BJ (cell line): ENCODE measurements at places on chromosomes 12 and 14. TPM values are rescaled to one million over a fixed set of nuclear protein-coding genes. Genes with fewer than 3 reads are reported as not detected.

GRCh38 chr12:49554266-49554665 is 13.7 kb downstream of the MCRS1 start:
- no peak for DNase-seq

DNA sequence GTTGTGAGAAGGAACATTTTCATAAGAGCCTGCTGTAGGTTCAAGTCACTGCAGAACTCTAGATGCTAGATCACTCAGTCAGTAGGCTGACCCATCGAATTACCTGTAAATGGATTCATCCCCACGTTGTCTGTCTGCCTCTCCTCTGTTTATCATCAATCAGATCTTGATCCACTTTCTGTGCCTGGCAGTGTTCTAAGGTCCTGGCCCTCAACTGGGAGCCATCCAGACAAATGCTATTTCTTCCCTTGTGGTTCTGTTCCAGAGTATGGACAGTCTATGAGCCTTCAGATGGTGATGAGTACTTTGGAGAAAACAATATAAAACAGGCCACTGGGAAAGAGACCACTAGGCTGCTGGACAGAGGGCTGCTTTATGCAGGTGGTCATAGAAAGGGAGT is 699.4 kb upstream of the TMEM132C start:
- no peak for DNase-seq

DNA sequence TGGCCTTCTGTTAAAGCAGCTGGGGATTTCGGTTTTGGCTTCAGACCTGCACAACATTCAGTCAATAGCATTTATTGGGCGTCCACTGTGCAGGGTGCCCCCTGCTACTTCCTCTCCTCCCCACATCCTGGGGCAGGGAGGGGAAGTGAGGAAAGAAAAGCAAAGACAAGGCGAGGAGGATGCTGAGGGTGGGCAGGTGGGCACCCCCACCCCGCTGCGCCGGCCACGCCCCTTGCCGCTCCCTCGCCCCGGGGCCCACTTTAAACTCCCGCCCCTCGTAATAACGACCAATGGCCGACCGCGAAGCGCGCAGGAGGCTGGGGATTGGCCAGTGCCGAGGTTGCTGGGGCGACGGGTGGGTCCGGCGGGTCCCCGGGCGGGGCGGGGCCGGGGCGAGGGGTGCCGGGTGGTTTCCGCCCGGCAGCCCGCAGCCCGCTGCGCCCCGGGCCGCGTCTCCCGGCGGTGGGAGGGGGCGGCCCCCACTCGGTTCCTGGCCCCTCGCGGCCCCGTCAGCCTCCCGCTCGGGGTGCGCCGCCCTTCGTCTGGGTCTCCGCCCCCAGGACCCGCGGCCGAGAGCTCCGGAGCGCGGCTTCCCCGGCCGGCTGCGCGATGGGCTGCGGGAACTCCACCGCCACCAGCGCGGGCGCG is at the start of gene C12orf75:
TSS of gene C12orf75 (plus strand) at position 409 of the 648 bp plus-strand sequence. CDS start at position 610, 201 bp downstream.
- DNase-seq: no peak

- DNase-seq: no peak
These were observed 3.4 kb upstream of the PPM1A start for GRCh38 chr14:60245380-60246177.

DNA sequence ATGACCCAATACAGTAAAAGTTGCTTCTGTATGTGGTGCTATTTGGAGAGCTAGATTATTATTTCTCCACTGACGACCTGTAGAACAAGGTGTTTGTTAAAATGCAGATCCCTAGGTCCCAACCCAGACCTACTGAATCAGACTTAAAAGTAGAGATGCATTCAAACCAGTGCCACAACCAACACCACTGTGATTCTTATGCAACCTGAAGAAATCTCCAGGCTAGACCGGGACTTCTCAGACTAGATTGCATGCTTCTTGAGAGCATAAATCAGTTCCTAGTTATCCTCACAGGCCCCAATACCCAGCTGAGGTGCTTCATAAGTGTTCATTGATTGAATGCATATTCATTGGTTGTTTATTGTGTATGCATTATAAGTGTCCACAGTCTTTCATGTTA is 78.2 kb downstream of the SPTSSA start:
- no peak for DNase-seq

DNA sequence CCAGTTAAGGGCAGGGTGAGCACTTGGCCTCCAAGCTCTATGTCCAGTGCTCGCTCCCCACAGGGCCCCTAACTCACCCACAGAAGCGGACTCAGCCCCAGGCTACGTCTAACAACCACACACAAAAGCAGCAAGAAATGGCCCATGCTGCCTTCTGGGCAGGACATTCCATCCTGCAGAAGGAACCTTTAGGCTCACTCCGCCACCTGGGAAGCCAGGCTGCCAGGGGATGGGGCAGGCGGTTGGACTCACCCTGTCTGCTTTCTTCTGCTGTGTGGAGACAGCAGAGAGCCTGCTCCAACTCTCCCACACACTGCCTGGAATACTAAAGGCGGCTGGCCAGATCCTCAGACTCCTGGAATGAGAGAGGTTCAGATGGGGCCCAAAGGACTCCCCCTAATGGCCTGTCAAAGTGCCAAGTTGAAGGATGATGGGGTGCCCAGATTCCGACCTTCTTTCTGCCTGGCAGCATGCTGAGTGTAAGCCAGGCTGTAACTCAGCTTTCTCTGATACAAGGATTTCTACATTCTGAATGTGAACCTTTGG is 27.7 kb upstream of the BLTP3B start:
- DNase-seq: no peak

- no peak for DNase-seq
These were observed 19.2 kb downstream of the BLTP3B start for GRCh38 chr12:100123316-100124095.

GRCh38 chr12:130715998-130716968 is at the start of gene RIMBP2:
Gene RIMBP2, minus strand, starts transcription at chr12:130716299. Its CDS starts 237,286 bp downstream, at chr12:130479013.
- DNase-seq: no peak

DNA sequence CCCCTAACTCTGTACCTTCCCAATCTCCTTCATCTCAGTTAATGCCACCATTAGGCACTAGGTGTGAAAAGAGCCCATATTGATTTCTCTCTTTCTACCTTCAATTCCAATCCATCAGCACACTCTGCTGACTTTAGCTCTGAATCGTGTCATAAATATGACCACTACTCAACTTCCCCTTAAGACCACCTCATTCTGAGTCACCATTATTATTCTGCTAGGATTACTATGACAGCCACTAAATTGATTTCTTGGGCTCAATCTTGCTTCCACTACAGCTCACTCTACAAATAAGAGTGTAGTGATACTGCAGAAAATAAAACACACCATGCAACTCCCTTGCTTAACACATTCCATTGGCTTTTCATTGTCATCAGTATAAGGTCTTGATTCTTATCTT is 1449.0 kb upstream of the FLRT2 start:
- DNase-seq: no peak

DNA sequence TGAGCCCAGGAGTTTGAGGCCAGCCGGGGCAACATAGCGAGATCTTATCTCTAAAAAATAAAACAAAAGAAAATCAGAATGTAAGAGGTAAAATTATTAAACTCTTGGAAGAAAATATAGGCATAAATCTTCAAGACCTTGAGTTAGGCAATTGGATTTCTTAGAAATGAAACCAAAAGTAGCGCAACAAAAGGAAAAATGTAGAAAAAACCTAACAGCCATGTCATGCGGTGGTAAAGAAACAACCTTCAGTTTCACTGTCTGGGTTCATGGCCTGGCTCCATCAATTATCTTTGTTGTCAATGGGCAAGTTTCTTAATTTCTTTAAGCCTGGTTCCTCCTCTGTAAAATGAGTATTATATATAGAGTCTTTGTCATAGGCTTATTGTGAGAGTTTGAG is 5.6 kb upstream of the GCH1 start:
- no peak for DNase-seq

- no peak for DNase-seq
These were observed 60.1 kb upstream of the DIO2 start for GRCh38 chr14:80271389-80271788.

DNA sequence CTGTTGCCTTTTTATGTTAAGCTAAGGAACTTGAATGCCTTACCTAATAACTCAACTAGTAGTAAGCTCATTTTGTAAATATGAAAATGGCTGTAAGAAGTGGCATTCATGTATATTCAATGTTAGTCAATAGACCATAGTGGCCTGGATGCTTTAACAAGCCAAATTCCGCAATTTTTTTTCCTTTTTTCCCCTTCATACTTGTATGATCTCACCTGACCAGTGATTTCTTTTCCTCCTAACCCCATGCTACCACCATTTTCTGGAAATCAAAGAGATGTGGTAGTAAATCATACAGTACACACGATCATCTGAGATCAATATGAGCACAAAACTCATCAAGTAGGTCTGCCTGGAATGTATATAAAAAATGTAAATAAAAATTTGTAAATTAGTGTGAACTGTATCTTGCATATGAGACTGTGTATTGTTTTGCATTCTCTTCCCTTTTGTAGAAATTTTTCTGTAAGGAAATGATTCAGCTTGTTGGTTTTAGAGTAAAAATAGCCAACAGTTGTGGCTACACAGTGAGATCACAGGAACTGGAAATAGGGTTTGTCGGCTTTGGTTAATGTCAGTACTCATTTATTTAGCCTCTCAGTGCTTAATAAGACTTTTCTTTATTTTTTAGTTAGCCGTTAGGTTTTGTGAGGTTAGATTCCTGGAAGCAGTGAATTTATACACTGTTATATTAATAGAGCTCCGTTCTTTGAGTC is 62.5 kb downstream of the ETNK1 start:
- DNase-seq: peak; percentile 41

- no peak for DNase-seq
These were observed 116.4 kb downstream of the EML1 start for GRCh38 chr14:99909513-99910064.

- DNase-seq: peak; percentile 33
These were observed 56.2 kb downstream of the CCNK start for GRCh38 chr14:99537399-99537798.

DNA sequence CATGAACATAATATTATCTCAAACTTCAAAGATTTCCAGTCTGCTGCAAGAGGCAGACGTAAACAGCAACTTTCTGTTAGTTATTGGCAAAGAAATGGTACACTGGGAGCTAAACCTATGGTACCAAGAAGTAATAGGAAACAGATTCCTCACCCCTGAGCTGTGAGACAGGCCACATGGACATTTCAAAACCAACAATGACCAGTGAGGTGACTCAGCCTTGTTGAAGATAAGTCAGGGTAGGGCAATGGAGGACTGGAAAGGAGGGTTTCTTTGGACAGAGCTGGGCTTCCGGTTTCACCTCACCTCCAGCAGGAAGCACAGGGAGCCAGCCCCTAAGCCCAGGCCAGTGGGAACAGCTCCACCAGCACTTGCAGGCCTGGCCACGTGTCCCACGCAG is 1320.5 kb downstream of the AACS start:
- no peak for DNase-seq

DNA sequence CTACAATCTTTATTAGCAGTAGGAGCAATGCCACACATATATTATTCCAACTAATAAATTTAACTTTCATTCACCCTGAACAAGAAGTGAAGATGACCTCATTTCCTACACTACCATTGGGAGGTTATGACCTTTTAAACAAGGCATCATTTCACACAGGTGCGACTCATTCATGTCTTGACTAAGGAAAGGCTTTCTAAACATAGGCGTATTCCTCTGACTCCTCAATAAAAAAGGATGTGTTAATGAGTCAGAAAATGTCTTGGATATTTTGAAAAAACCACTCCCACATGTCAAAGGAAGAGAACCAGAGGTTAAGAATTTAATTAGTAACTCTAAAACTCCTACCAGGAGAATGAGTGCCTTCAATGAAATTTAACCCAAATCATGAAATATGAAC is 115.2 kb downstream of the PRICKLE1 start:
- DNase-seq: peak; percentile 41

DNA sequence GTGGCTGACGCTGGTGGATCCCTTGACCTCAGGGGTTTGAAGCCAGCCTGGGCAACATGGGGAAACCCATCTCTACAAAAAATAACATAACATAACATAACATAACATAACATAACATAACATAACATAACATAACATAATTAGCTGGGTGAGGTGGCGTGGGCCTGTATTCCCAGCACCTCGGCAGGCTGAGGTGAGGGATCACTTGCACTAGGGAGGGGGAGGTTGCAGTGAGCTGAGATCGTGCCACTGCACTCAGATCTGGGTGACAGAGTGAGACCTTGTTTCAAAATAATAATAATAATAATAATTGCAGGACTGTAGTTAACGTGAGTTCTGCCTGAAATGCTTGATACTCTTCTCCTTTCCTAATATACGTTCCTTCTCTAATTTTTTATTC is 1.3 kb downstream of the MAGOHB start:
- DNase-seq: no peak

DNA sequence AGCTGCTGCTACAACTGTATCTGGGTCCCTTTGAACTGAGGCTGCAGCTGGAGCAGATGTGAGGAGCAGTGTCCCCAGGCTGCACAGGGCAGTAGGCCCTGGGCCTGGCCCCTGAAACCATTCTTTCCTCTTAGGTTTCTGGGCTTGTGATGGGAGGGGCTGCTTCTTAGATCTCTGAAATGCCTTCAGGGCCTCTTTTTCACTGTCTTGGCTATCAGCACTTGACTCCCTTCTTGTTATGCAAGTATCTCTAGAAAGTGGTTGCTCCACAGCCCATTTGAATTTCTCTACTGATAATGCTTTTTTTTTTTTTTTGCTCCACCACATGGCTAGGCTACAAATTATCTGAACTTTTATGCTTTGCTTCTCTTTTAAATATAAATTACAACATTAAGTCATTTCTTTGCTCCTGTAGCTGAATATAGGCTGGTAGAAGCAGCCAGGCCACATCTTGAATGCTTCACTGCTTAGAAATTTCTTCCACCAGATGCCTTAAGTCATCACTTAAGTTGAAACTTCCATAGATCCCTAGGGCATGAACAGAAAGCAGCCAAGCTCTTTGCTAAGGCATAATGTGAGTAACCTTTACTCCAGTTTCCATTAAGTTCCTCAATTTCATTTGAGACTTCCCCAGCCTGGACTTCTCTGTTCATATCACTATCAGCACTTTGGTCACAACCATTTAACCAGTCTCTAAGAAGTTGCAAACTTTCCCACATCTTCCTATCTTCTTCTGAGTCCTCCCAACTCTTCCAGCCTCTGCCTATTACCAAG is 41.1 kb downstream of the ACSM4 start:
- no peak for DNase-seq

DNA sequence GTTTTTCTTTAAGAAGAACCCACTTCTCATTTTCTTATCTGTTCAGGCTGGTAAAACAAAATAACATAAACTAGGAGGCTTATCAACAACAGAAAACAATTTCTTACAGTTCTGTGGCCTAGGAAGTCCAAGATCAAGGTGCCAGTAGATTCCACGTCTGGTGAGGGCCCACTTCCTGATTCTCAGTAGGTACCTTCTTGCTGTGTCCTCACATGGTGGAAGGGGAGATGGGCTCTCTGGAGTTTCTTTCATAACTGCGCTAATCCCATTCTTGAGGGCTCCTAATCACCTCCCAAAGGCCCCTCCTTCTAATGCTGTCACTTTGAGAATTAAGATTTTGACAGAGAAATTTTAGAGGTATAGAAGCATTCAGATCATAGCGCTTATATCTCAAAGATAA is 33.4 kb downstream of the TXNRD1 start:
- no peak for DNase-seq

The OS9 gene
- polyA plus RNA-seq: 312 and 415 TPM in 2 replicates

The TXNRD1 gene
- polyA plus RNA-seq: 744 and 1,028 TPM in 2 replicates

The GARIN6 gene
- not detected in 2 replicates for polyA plus RNA-seq

The GPR135 gene
- 1.3 and 1.6 TPM in 2 replicates for polyA plus RNA-seq

The GNG2 gene
- 4.5 and 7.6 TPM in 2 replicates for polyA plus RNA-seq

The SYT1 gene
- 0.70 and 1.3 TPM in 2 replicates for polyA plus RNA-seq

The CLEC1B gene
- polyA plus RNA-seq: not detected in 2 replicates

The BCL2L14 gene
- polyA plus RNA-seq: not detected in 2 replicates
